Aortic smooth muscle cell (primary cell): ENCODE measurements at places on chromosomes 4 and X. TPM values are rescaled to one million over a fixed set of nuclear protein-coding genes. Genes with fewer than 3 reads are reported as not detected.

The NMU gene
- total RNA-seq: not detected in 2 replicates

The NR0B1 gene
- 0.19 and 0.26 TPM in 2 replicates for total RNA-seq

The F11 gene
- total RNA-seq: not detected in 2 replicates

The FMR1NB gene
- total RNA-seq: not detected in 2 replicates

The XK gene
- total RNA-seq: 0.06 and 0.13 TPM in 2 replicates

The HTRA3 gene
- 1.8 and 6.1 TPM in 2 replicates for total RNA-seq

The DIPK2B gene
- total RNA-seq: 0.50 and 0.53 TPM in 2 replicates

The CHRNA9 gene
- under 0.01 TPM in 1 of 2 replicates, not detected in the other for total RNA-seq

The PLAC1 gene
- total RNA-seq: not detected in 2 replicates

The ARX gene
- not detected in 2 replicates for total RNA-seq
